ENCODE measurements at places on chromosomes 13 and 19. TPM values are rescaled to one million over a fixed set of nuclear protein-coding genes. Genes with fewer than 3 reads are reported as not detected.

C13orf42 gene
- not detected for total RNA-seq

LILRA1 gene
- not detected for total RNA-seq

ATP12A gene
- total RNA-seq, result not detected

PLIN5 gene
- 72.9 TPM for total RNA-seq

FBXO46 gene
- total RNA-seq, result 4.0 TPM

SLC10A2 gene
- not detected for total RNA-seq

MAMSTR gene
- not detected for total RNA-seq

RTBDN gene
- total RNA-seq, result not detected

- H3K4me1 ChIP-seq, result no peaks in the 10 kb centered on the region
- H3K27me3 ChIP-seq, result no peaks in the 10 kb centered on the region
- H3K27ac ChIP-seq, result no peak overlapping the region
- peaks cover 23% of the 10 kb centered on the region for H3K36me3 ChIP-seq
Observed at GRCh38 chr13:100269837-100270236, 180.9 kb downstream of the PCCA start.

DNA sequence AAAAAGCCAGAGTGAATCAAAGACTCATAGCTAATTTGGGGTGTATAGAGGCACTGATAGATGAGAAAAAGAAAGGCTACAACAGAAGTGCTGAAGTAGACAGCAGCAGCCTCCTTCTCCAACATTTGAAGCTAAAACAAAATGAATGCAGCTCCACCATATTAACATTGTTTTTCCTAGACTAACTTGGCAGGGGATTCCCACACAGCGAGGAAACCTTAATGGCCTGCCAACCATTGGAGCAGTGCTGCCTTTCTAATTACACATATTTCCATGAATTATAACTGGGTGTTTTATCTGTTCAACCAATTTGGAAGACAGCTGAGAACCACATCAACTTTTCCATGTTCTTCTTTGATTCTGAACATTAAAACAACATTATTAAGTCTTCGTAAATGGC is 478.6 kb downstream of the LIG4 start:
- no peaks in the 10 kb centered on the region for H3K36me3 ChIP-seq
- no peaks in the 10 kb centered on the region for H3K27me3 ChIP-seq
- H3K4me1 ChIP-seq, result no peaks in the 10 kb centered on the region
- no peak overlapping the region for H3K4me3 ChIP-seq
- H3K27ac ChIP-seq, result no peak overlapping the region
- no peak for DNase-seq

DNA sequence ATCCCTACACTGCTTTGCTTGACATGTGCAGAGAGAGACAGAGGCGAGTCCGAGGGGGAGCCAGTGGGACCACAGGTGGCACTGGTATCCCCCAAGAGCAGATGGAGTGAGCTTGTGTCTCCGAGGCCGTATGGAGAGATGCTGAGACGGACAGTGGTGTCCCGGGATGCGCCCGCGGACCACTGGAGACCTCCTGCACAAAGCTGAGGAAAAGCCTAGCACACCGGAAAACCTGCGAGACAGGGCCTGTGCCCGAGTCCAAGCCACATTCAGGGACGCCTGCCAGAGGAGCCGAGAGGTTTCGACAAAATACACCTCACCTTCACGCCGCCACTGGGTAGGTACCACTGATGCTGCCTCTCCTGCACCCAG is 66.0 kb upstream of the ZNF527 start:
- H3K36me3 ChIP-seq, result no peaks in the 10 kb centered on the region
- no peak overlapping the region for H3K4me3 ChIP-seq
- H3K27me3 ChIP-seq, result no peaks in the 10 kb centered on the region
- no peaks in the 10 kb centered on the region for H3K4me1 ChIP-seq
- DNase-seq, result no peak
- no peak overlapping the region for H3K27ac ChIP-seq

DNA sequence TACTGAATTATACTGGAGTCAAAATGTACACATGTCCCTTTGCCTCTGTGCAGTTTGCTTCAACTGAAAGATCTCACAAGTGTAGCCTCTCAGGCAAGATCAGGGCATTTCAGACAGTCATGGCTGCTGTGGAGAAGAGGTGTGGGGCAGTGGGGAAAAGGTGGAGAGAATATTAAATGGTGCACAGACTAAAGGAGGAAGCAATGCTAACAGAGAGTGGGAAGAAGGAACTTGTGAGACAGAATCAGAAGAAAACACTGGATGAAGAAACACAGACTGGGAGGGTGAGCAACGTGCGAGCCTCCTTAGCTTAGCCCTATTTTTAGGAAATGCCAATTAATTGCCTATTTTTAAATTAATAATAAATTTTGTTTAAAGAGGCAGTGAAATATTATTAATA is 49.6 kb upstream of the RAP2A start:
- H3K4me3 ChIP-seq, result no peak overlapping the region
- H3K27ac ChIP-seq, result no peak overlapping the region
- peaks cover 36% of the 10 kb centered on the region for H3K36me3 ChIP-seq
- no peak for DNase-seq
- no peaks in the 10 kb centered on the region for H3K27me3 ChIP-seq

- no peaks in the 10 kb centered on the region for H3K36me3 ChIP-seq
- no peak overlapping the region for H3K4me3 ChIP-seq
- H3K4me1 ChIP-seq, result no peaks in the 10 kb centered on the region
- H3K27me3 ChIP-seq, result no peaks in the 10 kb centered on the region
- DNase-seq, result no peak
Observed at GRCh38 chr13:77338329-77338728, 11.4 kb upstream of the MYCBP2 start.

DNA sequence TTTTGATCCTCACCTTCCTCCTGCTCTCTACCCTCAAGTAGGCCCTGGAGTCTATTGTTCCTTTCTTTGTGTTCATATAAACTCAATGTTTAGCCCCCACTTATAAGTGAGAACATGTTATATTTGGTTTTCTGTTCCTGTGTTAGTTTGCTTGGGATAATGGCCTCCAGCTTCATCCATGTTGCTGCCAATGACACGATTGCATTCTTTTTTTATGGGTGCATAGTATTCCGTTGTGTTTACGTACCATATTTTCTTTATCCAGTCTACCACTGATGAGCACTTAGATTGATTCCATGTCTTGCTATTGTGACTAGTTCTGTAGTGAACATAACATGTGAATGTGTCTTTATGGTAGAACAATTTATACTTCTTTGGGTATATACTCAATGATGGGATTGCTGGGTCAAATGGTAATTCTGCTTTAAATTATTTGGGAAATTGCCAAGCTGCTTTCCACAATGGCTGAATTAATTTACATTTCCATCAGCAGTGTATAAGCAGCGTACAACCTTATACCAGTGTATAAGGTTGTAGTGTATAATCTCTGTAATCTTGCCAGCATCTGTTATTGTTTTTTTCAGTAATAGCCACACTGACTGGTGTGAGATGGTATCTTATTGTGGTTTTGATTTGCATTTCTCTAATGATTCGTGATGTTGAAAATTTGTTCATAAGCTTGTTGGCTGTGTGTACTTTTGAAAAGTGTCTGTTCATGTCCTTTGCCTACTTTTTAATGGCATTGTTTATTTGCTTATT is 288.9 kb downstream of the KCNRG start:
- no peaks in the 10 kb centered on the region for H3K36me3 ChIP-seq
- no peak overlapping the region for H3K27ac ChIP-seq
- no peaks in the 10 kb centered on the region for H3K27me3 ChIP-seq
- DNase-seq, result no peak

- H3K4me1 ChIP-seq, result peaks cover 24% of the 10 kb centered on the region
- no peak for DNase-seq
- no peak overlapping the region for H3K4me3 ChIP-seq
- peak overlapping the region; percentile 79 for H3K27ac ChIP-seq
Observed at GRCh38 chr19:39942366-39942730, 7.9 kb upstream of the FCGBP start.

DNA sequence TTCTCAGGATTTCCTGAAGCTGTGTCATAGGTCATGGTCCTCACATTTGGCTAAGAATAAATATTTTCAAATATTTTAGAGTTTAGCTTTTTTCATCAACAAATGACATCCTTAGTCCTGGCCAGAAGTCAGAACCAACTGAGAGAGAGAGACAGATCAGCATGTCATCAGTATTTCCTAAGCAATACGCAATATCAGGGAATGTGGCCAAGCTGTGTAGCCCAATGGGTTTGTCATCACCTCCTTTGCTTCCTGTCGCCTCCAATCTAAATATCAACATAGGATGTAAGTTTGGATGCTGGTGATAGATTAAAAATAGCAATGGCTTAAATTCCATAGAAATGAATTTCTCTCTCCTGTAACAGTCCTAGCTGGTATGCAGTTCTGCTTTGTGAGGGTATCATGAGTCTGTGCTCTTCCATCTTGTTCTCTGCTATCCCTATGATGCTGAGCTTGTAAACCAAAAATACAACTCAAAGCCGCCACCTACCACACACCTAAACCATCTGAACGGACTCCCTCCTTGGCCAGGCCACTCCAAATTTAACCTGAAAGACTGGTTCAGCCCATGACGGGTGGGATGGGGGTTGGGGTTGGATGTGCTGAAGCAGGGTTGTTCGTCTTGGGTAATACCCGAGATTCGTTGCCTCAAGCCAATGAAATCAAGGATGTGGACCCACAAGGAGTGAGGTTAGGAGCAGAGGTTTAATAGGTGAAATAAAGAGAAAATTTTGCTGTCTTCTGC is 10.0 kb upstream of the IGSF23 start:
- H3K36me3 ChIP-seq, result no peaks in the 10 kb centered on the region
- no peaks in the 10 kb centered on the region for H3K27me3 ChIP-seq
- no peak for DNase-seq
- H3K4me1 ChIP-seq, result peaks cover 3% of the 10 kb centered on the region

DNA sequence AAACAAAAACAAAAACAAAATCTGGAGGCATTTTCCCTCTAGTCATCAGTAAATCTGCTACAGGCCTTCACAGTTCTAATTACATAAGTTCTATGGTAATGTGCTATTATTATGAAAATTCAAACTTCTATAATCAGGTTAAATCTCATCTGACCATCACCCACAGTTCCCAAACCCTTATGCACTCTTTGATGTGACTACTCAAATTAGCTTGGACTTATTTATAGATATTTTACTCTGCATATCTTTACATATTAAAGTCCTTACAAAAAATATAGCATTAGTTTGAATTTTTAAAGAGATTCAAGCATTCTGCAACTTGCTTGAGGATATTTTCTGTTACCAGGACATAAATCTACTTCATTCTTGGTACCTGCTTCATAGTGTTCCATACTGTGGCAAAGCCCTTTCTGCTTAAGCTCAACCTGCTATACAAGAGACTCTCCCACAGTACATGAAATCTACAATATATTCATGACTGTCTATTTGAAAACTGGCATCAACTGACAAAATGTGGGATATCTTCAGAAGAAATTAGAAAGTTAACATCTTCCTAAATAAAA is 22.9 kb downstream of the SMAD9 start:
- H3K36me3 ChIP-seq, result no peaks in the 10 kb centered on the region
- H3K4me3 ChIP-seq, result no peak overlapping the region

- H3K4me1 ChIP-seq, result no peaks in the 10 kb centered on the region
- DNase-seq, result no peak
- H3K27ac ChIP-seq, result no peak overlapping the region
- H3K36me3 ChIP-seq, result no peaks in the 10 kb centered on the region
- H3K4me3 ChIP-seq, result no peak overlapping the region
Observed at GRCh38 chr13:45718992-45719391, 16.9 kb downstream of the CBY2 start.

DNA sequence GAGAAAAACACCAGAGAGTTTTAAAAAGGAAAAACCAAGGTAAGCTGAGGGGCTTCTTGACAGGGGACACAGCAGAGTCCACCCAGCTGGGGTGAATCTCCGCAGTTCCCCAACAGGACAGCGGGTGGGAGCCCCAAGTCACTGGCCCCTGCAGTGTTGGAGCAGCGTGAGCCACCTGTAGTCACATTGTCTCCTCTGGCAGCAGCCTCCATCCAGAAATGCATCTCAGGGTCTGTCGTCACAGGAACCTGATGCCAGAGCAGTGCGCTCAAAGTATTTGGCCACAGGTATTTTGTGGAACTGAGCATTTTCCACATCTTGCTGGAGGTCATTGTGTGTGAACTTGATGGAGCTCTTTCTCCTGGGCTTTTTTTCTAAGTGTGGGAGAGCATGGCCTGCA is 24.7 kb downstream of the CHAMP1 start:
- H3K4me3 ChIP-seq, result no peak overlapping the region
- no peak for DNase-seq
- H3K27me3 ChIP-seq, result no peaks in the 10 kb centered on the region
- H3K4me1 ChIP-seq, result no peaks in the 10 kb centered on the region

GRCh38 chr13:43981512-43982301 is 102.0 kb downstream of the LACC1 start:
- no peak for DNase-seq
- H3K4me1 ChIP-seq, result no peaks in the 10 kb centered on the region
- no peaks in the 10 kb centered on the region for H3K36me3 ChIP-seq
- no peaks in the 10 kb centered on the region for H3K27me3 ChIP-seq
- no peak overlapping the region for H3K4me3 ChIP-seq

DNA sequence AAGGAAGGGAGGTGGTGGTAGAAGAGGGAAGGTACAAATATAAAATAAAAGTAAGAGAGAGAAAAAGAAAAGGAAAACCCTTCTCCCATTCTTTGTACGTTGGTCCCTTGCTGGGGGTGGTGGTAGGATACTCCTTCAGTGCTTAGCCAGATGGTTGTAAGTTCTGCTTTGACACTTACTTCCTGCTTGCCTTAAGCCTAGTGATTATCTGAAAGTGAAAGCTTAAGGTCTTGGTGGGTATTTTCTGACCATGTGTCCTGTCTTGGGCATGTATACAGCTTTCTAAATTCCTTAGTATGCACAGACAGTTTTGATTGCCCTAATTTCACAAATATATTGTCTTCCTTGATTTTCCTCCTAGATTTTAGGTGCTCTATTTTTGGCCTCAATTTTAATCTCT is 314.8 kb downstream of the PCDH17 start:
- no peak for DNase-seq
- no peaks in the 10 kb centered on the region for H3K36me3 ChIP-seq
- no peaks in the 10 kb centered on the region for H3K27me3 ChIP-seq
- H3K4me3 ChIP-seq, result no peak overlapping the region
- no peaks in the 10 kb centered on the region for H3K4me1 ChIP-seq

- no peaks in the 10 kb centered on the region for H3K4me1 ChIP-seq
- H3K27me3 ChIP-seq, result no peaks in the 10 kb centered on the region
- no peak overlapping the region for H3K27ac ChIP-seq
- DNase-seq, result no peak
- H3K4me3 ChIP-seq, result no peak overlapping the region
- no peaks in the 10 kb centered on the region for H3K36me3 ChIP-seq
Observed at GRCh38 chr13:28607187-28607955, 51.6 kb upstream of the POMP start.

- DNase-seq, result no peak
- H3K4me3 ChIP-seq, result no peak within 1 kb of the TSS
- peaks cover 28% of the 10 kb centered on the region for H3K4me1 ChIP-seq
- H3K36me3 ChIP-seq, result no peaks in the 10 kb centered on the region
Observed at GRCh38 chr19:48755084-48755641, at the start of gene FGF21. Gene FGF21 (plus strand): TSS chr19:48755524. CDS start chr19:48756237, 713 bp downstream.

GRCh38 chr19:14073261-14073924 is 807 bp downstream of the MISP3 start:
- no peaks in the 10 kb centered on the region for H3K27me3 ChIP-seq
- H3K4me3 ChIP-seq, result peak overlapping the region; percentile 77
- H3K27ac ChIP-seq, result peak overlapping the region; percentile 92
- H3K36me3 ChIP-seq, result no peaks in the 10 kb centered on the region
- peak; percentile 81 for DNase-seq
